NK-92 treated with Interleukin-12 subunit alpha and Interleukin-12 subunit beta, amount 100 ng/mL, for 24 hours (cell line): ENCODE measurements at places on chromosomes 7 and 10.

DNA sequence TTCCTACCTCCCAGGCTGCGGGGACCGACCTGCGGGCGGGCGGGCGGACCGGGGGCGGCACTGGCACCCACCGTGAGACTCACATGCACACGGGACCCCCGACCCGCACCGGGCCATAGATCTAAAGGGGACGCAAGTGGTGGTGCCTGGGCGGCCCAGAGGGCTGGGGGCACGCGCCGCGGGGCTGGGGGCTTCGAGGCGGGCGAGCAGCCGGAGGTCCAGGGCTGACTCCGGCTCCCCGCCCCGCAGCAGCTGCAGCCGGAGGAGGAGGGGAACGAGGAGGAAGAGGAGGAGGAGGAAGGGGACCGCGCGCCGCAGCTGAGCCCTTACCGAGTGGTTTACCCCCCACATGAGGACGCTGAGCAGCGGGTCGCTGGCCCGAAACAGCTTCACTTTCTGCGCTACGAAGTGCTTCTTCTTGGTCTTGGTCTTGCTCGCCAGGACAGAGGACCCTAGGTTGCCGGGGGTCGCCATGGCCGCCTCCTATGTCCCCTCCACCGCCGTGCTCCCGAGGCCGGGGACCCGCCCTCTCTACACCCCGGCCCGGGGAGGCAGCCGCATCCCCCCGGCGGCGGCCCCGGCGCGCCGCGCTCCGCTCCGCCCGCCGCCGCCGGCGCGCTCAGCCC lies 412 bp downstream of the PIP4K2A start:
- DNase-seq, result no peak

DNA sequence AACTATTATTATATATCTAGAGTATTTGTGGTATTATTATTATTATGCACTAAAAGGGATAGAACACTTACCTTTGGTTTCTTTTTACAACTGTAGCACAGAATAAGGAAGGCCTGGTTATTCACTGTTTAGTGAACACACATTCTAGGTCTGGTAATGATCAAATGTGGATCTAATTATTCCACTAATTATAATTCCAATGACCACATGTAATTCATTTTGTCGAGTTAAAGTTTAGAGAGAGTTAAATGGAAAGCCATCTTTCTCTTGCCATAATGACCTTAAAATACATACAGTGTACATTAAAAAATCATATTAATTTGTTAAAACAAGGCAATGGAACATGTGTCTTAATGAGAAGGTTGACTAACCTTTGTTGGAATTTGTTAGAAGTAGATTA lies 147.8 kb downstream of the SEM1 start:
- no peak for DNase-seq

- DNase-seq, result no peak
Observed at GRCh38 chr10:22230158-22230833, 12.5 kb upstream of the EBLN1 start.

- no peak for DNase-seq
Observed at GRCh38 chr7:108308903-108309302, 147.3 kb downstream of the NRCAM start.

DNA sequence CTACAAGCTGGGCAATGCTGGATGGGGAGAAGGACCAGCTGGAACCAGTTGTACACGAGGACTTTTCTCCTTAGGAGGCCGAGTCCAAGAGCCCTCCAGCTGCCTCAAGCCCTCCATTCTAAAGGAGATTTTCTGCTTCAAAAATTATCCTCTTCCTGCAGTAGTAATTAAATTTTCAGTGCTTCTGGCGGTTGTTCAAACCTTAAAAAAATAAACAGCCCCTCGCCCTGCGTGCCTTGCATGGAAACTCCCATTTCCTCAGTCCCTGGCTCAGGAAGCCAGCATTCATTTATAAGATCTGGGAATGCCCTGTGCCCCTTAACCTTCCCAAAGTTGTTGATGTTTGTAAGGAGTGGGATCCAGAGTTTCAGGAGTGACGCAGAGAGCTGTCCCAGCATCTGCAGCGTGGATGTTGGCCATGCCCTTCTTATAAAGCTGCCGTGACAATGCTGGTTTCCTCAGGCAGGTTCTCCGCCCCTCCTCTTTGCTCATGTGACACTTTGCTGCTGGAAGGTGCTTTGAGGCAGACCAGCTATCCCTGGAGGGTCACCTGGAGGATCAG lies 24.0 kb upstream of the ACTR3B start:
- DNase-seq, result no peak
